ENCODE measurements at places on chromosomes 16 and 17. TPM values are rescaled to one million over a fixed set of nuclear protein-coding genes. Genes with fewer than 3 reads are reported as not detected.
A peak's percentile ranks its signal among the peaks of the same experiment; 100 is the strongest.

DNA sequence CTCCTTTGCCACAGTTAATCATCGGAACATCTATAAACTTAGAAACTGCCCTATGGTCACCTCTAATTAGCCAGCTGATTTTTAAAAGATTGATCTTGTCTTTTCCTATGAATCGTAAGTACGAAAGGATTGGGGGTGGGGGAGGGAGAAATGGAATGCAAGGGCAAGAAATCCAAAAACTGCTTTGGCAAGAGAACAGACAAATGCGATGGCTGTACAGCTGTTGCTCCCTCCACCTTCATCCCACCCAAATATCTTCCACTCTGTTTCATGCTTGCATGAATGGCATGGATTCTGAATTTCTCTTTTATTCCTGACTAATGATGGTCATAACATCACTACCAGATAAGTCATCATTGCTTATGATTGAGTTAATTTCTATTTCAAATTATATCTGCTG is 165.7 kb downstream of the STX8 start:
- no peaks in the 10 kb centered on the region for H3K4me1 ChIP-seq
- no peaks in the 10 kb centered on the region for H3K36me3 ChIP-seq
- H3K27me3 ChIP-seq, result no peaks in the 10 kb centered on the region
- no peak for DNase-seq

- H3K4me1 ChIP-seq, result no peaks in the 10 kb centered on the region
- H3K27ac ChIP-seq, result no peak overlapping the region
- H3K27me3 ChIP-seq, result no peaks in the 10 kb centered on the region
- no peak overlapping the region for H3K4me3 ChIP-seq
- peaks cover 12% of the 10 kb centered on the region for H3K36me3 ChIP-seq
These were observed 88.2 kb downstream of the STX8 start for GRCh38 chr17:9487406-9487805.

DNA sequence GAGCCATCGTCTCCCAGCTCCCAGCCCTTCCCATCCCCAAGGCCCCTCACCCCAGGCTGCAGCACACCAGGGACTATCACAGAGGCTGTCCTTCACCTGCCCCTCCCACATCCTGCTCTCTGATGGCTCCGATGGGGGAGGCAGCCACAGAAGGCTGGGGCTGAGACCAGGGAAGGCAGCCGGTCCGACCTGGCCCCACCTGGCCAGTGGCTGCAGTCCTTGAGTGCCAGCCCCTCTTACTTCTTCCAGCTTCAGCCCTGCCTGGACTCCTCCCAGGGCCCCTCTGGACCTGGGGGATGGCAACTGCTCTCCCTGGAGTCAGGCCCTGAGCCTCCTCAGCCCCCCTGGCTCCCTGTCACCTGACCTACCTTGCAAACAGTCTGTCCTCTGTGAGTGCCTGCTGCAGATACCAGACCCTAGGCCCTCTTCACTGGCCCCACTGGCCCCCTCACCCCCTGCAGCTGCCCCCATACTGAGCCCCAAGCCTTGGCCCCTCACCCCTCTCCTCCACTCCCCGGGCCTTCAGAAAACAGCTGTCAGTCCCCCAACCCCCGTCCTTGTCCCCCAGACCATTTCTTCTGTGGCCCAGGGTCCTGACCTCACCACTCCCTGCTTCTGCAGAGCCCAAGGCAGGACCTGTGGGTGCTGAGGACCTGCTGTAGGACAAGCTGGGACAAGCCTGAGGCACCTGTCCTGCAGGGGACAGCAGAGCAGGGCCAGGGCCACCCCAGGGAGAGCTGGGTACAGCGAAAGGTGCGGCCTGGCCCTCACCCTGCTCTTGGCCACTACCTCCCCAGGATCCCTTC is 12.6 kb upstream of the SRRM2 start:
- H3K27me3 ChIP-seq, result no peaks in the 10 kb centered on the region
- H3K36me3 ChIP-seq, result no peaks in the 10 kb centered on the region

GRCh38 chr17:31588512-31588911 is 197.0 kb downstream of the RAB11FIP4 start:
- DNase-seq, result no peak
- H3K4me3 ChIP-seq, result no peak overlapping the region
- no peaks in the 10 kb centered on the region for H3K4me1 ChIP-seq
- no peak overlapping the region for H3K27ac ChIP-seq

GRCh38 chr17:8598913-8599312 is 31.6 kb downstream of the MYH10 start:
- H3K27me3 ChIP-seq, result no peaks in the 10 kb centered on the region
- no peak overlapping the region for H3K4me3 ChIP-seq
- H3K27ac ChIP-seq, result no peak overlapping the region

DNA sequence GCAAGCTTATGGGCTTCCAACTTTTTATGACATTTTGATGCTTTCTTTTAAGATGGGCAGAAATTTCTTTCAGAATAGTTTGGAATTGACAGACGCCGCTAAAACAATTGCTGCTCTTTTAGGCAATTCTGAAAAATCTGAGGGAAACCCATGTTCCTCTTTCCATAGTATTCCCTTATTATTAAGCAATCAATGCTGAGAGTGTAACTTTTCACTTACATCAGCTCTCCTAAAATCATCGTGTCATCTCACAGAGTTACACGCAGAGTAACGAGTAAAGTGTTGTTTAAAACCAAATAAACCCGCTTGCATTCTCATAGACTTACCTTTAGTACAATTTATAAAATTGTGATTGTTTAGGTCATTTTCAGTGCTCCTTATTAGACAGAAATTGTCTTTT is 150.6 kb downstream of the MAF start:
- H3K4me1 ChIP-seq, result peaks cover 13% of the 10 kb centered on the region
- H3K27me3 ChIP-seq, result no peaks in the 10 kb centered on the region
- H3K36me3 ChIP-seq, result no peaks in the 10 kb centered on the region
- no peak overlapping the region for H3K4me3 ChIP-seq
- H3K27ac ChIP-seq, result no peak overlapping the region

GRCh38 chr17:17051791-17052461 is 9.7 kb downstream of the MPRIP start:
- H3K4me1 ChIP-seq, result peaks cover 56% of the 10 kb centered on the region
- H3K27me3 ChIP-seq, result no peaks in the 10 kb centered on the region
- H3K27ac ChIP-seq, result no peak overlapping the region
- peaks cover 4% of the 10 kb centered on the region for H3K36me3 ChIP-seq
- H3K4me3 ChIP-seq, result no peak overlapping the region

DNA sequence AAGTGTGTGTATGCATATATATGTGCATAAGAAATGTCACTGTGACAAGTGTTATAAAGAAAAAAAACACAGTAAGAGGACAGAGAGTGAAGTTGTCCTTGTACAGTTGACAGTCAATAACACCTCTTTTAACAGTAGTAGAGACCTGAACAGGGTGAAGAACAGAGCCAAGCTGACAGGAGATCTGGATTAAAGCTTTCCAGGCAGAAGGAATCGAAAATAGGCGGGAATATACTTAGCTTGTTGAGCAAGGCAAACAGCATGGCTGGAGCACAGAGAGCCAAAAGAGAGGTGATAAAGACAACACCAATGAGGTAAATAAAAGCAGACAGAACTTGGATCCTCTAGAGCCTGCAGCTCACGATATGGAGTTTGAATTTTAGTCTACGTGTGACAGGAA is 64.8 kb downstream of the KANSL1 start:
- no peak overlapping the region for H3K4me3 ChIP-seq
- no peaks in the 10 kb centered on the region for H3K27me3 ChIP-seq
- no peaks in the 10 kb centered on the region for H3K36me3 ChIP-seq
- H3K4me1 ChIP-seq, result peaks cover 95% of the 10 kb centered on the region
- no peak for DNase-seq

- DNase-seq, result no peak
- H3K27ac ChIP-seq, result no peak overlapping the region
- no peaks in the 10 kb centered on the region for H3K4me1 ChIP-seq
- no peak overlapping the region for H3K4me3 ChIP-seq
- H3K36me3 ChIP-seq, result no peaks in the 10 kb centered on the region
These were observed 14.4 kb downstream of the WSCD1 start for GRCh38 chr17:6084311-6085161.

DNA sequence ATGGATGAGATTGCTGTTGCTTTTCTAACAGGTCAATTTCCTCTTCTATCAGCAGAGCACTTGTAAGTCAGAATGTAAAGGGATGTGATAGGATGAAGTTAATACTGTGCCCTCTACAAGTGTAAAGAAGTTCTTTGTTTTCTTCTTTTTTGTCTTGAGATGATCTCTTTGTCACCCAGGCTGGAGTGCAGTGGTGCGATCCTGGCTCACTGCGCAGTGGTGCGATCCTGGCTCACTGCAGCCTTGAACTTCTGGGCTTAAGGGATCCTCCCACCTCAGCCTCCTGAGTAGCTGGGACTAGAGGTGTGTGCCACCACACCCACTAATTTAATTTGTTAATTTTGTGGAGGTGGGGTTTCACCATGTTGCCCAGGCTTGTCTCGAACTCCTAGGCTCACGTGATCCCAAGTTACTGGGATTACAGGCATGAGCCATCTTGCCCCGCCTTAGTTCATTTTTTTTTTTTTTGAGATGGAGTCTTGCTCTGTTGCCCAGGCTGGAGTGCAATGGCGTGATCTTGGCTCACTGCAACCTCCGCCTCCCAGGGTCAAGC is 21.6 kb upstream of the KPNB1 start:
- H3K4me3 ChIP-seq, result no peak overlapping the region
- H3K4me1 ChIP-seq, result no peaks in the 10 kb centered on the region
- H3K27ac ChIP-seq, result no peak overlapping the region
- DNase-seq, result no peak
- no peaks in the 10 kb centered on the region for H3K27me3 ChIP-seq

DNA sequence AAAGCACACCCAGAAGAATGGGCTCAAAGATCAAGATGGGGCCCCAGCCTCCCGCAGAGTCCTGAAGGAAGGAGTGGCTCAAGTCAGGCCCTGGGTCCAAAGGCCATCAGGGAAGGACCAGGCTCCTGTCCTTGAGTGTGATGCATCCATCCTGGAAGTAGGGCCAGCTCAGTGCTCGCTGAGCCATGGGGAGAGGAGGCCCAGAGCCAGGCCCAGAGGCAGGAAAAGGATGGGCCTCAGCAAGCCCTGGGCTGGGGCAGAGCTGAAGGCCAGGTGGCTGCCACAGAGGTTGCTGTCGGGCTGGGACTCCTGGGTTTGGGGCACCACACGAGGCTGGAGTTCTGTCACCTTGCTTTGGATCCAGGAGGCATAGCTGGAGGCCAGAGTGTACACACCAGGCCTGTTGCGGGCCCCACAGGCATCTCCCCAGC is 3.7 kb downstream of the PRSS8 start:
- H3K4me1 ChIP-seq, result no peaks in the 10 kb centered on the region
- no peak for DNase-seq

DNA sequence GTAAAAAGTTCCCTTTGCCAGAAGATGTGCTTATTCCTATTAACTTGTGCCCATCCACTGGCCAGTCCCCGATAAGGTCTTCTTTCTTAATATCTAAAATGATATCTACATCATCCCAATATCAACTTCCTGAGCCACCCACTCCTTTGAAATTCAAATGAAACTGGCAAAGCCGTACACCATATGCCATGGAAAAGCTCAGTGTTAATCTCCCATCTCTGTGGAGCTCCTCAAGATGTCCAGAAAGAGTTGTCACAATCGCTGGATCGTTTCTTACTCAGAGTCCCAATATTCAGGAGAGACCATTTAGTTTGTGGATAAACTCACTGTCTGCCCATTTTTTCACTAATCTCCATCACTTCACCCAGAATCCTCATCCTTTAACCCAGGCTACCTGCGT is 420.7 kb downstream of the NPIPA8 start:
- H3K27me3 ChIP-seq, result no peaks in the 10 kb centered on the region
- H3K4me1 ChIP-seq, result no peaks in the 10 kb centered on the region
- no peak overlapping the region for H3K4me3 ChIP-seq
- no peak for DNase-seq
- no peak overlapping the region for H3K27ac ChIP-seq

GRCh38 chr16:69924777-69925191 is 26.4 kb upstream of the CLEC18A start:
- H3K27me3 ChIP-seq, result no peaks in the 10 kb centered on the region
- no peaks in the 10 kb centered on the region for H3K4me1 ChIP-seq
- peaks cover 15% of the 10 kb centered on the region for H3K36me3 ChIP-seq
- H3K27ac ChIP-seq, result no peak overlapping the region

GRCh38 chr16:54053891-54054820 is 232.4 kb downstream of the IRX3 start:
- H3K36me3 ChIP-seq, result no peaks in the 10 kb centered on the region
- H3K4me1 ChIP-seq, result no peaks in the 10 kb centered on the region
- H3K27ac ChIP-seq, result no peak overlapping the region
- no peaks in the 10 kb centered on the region for H3K27me3 ChIP-seq

- H3K27me3 ChIP-seq, result no peaks in the 10 kb centered on the region
- no peak overlapping the region for H3K4me3 ChIP-seq
- DNase-seq, result peak; percentile 41
- peaks cover 33% of the 10 kb centered on the region for H3K4me1 ChIP-seq
- H3K27ac ChIP-seq, result no peak overlapping the region
- H3K36me3 ChIP-seq, result peaks cover 16% of the 10 kb centered on the region
These were observed 4.0 kb downstream of the VAT1 start for GRCh38 chr17:43018008-43018853.

The TBX6 gene
- total RNA-seq, result 1.4 TPM

The GAS2L2 gene
- total RNA-seq, result 0.26 TPM

The HCRT gene
- total RNA-seq, result not detected

The CLEC19A gene
- not detected for total RNA-seq

The MPV17L gene
- not detected for total RNA-seq

The DNASE1L2 gene
- total RNA-seq, result 4.8 TPM

The RRN3 gene
- total RNA-seq, result 47.1 TPM

The IGF2BP1 gene
- total RNA-seq, result not detected

The MRM1 gene
- 11.8 TPM for total RNA-seq

The KRTAP4-16 gene
- not detected for total RNA-seq
